ENCODE measurements at places on chromosomes 5 and 9. TPM values are rescaled to one million over a fixed set of nuclear protein-coding genes. Genes with fewer than 3 reads are reported as not detected.

The CMYA5 gene
- 3.4 TPM for total RNA-seq

The CDH12 gene
- not detected for total RNA-seq

The SLC24A2 gene
- total RNA-seq: under 0.01 TPM

The CHMP5 gene
- 79.7 TPM for total RNA-seq

The PCDHGB4 gene
- total RNA-seq: 4.1 TPM

The FOXI1 gene
- total RNA-seq: not detected

The LCN10 gene
- total RNA-seq: 0.96 TPM

- DNase-seq: no peak
Observed at GRCh38 chr5:155678371-155678770, 648.6 kb upstream of the SGCD start.

DNA sequence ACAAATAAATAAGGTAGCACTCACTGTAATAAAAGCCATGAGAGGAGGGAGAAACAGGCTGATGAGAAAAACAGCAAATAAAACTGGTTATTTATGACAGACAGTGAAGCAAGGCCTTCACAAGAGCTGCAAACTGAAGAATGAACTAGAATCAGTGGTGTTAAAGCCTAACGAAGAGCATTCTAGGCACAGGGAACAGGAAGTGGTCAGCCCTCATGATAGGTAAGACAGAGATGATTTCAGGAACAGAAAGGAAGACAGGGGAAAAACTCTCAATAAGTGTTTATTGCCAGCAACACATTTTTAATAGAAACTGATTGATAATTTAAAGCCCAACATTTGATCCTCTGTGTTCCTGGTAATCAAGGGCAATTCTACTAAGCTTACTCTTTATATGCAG lies 124.5 kb downstream of the EDIL3 start:
- no peak for DNase-seq

GRCh38 chr9:137202966-137203365 lies 2.4 kb upstream of the TPRN start:
- DNase-seq: no peak

DNA sequence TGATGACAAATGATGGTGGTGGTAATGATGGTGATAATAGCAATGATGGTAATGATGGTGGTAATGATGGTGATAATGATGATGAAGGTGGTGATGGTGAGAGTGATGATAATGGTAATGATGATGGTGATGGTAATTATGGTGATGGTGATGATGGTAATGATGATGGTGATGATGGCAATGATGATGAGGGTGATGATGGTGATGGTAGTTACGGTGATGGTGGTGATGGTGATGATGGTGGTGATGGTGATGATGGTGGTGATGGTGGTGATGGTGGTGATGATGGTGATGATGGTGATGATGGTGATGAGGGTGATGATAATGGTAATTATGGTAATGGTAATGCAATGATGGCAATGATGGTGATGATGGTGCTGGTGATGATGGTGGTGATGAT lies 91.1 kb downstream of the DAP start:
- no peak for DNase-seq

- DNase-seq: no peak
Observed at GRCh38 chr5:161261668-161262323, 284.7 kb downstream of the GABRB2 start.

- no peak for DNase-seq
Observed at GRCh38 chr5:149445739-149446369, 66.8 kb upstream of the IL17B start.

- no peak for DNase-seq
Observed at GRCh38 chr9:10678010-10678409, 65.2 kb upstream of the PTPRD start.

DNA sequence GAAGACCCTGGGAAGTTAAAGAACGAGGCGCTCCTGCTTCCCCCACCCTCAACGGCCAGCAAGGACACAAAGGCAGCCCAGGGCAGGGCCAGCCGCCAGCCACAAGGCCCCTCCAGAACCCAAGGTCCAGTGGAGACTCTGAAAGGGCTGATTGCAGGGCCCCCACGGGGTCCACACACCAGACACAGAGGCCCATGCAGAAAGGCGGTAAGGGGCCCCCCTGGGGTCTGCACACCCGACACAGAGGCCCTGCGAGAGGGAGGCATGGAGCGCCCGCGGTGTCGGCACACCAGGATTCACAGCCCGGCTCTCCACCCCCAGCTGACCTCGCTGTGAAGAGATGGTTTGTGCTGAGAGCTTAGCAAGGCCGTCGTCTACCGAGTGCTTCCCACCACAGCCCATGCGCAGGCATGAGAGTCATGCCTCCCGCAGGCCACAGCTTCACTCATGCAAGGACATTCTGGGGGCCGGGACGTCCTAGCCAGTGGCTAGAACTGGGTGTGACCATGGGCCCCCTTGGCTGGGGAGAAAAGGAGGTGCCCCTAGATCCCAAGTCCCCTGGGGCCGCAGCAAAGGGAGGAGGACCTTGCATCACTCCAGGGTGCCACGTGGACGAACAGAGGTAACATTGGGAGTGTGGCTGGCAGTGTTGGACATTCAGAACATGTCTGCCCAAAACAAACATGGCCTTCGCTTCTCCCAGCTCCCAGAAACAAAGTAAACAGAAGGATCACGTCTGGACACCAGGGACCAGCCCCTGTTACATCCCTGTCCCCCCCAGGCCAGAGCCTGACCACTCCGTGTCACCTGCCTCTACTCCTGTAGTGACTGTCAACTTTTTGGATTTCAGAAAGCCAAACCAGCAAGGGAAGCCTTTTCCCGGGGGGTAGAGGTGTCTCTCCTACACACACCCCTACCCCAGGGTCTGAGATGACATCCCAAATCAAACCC lies 9.8 kb downstream of the BRD3 start:
- DNase-seq: peak; percentile 7

GRCh38 chr9:9949368-9949767 lies 663.4 kb downstream of the PTPRD start:
- no peak for DNase-seq

- peak; percentile 18 for DNase-seq
Observed at GRCh38 chr5:56123531-56124243, 109.4 kb downstream of the ANKRD55 start.

GRCh38 chr5:96023518-96023917 lies 61.9 kb upstream of the ELL2 start:
- no peak for DNase-seq

GRCh38 chr9:129460323-129461261 lies 160.3 kb downstream of the C9orf50 start:
- peak; percentile 96 for DNase-seq

DNA sequence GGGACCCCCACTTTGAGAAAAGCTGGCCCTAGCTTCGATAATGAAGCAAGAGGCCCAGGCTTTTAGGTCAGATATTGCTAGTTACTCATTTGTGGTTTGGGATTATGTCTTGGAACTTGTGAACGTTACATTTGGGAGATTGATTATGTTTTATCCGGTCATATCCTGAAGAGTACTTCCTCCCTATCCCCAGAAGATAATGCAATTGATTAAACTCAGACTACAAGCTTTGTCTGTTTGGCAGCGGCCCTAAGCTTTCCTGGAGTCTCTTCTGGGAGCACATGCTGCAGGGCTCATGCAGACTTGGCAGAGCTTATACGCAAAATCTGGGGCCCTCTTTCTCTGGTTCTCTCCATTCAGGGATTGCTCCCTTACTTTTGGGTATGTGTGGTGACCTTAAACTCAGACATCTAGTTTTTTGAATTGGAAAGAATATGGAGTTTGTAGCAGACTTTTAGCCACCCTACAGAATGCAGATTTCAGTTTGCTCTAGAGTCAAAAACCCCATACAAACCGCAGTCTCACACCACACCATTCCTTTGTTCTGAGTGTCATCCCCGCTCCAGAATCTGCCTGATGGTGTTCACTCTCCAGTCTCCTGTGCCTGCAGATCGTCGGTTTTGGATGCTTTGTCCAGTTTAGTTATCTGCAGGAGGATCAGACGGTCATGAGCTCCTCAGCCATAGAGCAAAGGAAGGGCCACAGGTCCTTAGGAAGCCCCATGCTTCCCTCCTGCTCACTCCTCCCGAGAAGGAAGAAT lies 449.5 kb upstream of the TRPC7 start:
- DNase-seq: no peak

Measured in transverse colon (tissue), 4 donors.